ENCODE measurements at places on chromosomes 2 and 18. TPM values are rescaled to one million over a fixed set of nuclear protein-coding genes. Genes with fewer than 3 reads are reported as not detected.

TPO gene
- total RNA-seq, result 15.1 TPM

DNA sequence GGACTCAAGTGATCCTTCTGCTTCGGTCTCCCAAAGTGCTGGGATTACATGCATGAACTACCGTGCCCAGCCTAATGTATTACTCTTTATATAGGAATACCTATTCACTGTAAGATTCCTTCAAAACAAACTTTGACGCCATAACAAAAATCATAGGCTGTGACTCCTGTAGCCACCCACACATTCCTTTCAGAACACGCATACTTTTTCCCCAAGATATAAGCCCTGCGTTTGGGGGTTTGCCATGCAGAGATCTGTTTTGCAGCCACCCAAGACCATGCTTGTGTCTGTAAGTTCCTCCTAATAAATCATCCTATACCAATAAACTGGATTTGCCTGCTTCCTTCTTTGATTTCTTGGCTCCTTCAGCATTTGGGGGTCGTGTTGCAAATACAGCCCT is 46.0 kb upstream of the STON1 start:
- H3K36me3 ChIP-seq, result no peaks in the 10 kb centered on the region
- H3K4me3 ChIP-seq, result no peak overlapping the region
- H3K4me1 ChIP-seq, result no peaks in the 10 kb centered on the region
- no peaks in the 10 kb centered on the region for H3K27me3 ChIP-seq

DNA sequence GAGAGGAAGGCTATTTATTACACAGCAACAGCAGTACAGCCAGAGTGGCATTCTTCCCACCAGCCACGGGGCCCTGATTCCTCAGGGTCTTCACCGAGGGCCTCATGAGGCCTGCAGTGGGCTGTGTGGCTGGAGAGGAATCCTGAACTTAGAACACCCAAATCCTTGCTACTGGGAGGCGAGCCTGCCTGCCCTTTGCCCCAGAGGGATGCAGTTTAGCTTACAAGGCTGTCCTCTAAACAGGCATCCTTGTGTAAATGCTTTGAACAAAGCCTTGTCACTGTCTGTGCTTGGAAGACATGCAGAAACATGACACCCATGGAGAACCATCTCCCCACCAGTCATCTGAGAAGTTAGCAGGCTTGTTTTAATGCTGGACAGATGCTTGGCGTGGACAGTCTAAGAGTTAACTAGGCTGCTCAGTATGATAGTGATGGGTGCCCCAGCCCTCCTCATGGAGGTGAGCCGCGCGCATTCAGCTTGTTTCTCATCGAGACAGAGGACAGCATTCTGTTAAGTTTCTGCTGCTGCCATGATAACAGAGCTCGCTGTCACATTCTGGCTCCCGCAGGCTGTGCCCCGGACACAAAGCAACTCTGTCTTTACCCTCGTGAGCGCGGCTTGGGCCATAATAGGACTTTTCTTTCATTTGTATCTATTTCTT is 42.9 kb downstream of the ADI1 start:
- H3K4me1 ChIP-seq, result no peaks in the 10 kb centered on the region
- H3K36me3 ChIP-seq, result no peaks in the 10 kb centered on the region
- no peak for DNase-seq

GPR39 gene
- total RNA-seq, result 8.2 TPM

GRCh38 chr2:174124181-174124580 is 124.2 kb downstream of the OLA1 start:
- H3K27me3 ChIP-seq, result no peaks in the 10 kb centered on the region
- DNase-seq, result no peak
- no peaks in the 10 kb centered on the region for H3K36me3 ChIP-seq
- no peak overlapping the region for H3K27ac ChIP-seq

DNA sequence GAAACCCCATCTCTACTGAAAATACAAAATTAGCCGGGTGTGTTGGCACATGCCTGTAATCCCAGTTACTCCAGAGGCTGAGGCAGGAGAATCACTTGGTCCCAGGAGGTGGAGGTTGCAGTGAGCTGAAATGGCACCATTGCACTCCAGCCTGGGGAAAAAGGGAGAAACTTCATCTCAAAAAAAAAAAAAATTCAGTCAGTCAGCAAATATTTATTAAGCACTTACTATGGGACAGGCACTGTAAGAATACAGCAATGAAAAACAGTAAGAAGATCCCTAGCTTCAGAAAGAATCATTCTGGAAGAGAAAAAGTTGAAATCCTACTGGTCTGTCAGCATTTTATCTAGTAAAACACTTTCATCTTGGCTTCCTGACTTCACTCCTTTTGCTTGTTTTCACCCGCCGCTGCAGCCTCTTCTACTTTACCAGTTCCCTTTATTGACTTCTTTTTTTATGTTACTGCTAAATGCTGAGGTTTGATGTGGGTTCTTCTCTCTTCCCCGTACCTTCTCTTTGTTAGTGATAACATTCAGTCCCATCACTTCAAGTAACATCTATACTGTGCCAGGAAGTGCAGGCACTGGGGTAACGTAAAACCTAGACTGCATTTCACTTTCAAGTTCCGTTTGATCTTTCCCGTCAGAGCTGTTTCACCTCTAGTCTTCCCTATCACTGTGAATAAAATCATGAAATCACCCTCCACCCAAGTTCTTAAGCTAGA is 10.8 kb upstream of the TAF4B start:
- no peak overlapping the region for H3K27ac ChIP-seq
- no peaks in the 10 kb centered on the region for H3K36me3 ChIP-seq
- H3K27me3 ChIP-seq, result no peaks in the 10 kb centered on the region
- no peak for DNase-seq

- no peak overlapping the region for H3K27ac ChIP-seq
- H3K4me3 ChIP-seq, result no peak overlapping the region
These were observed 12.1 kb downstream of the SH3RF3 start for GRCh38 chr2:109141006-109141600.

DNA sequence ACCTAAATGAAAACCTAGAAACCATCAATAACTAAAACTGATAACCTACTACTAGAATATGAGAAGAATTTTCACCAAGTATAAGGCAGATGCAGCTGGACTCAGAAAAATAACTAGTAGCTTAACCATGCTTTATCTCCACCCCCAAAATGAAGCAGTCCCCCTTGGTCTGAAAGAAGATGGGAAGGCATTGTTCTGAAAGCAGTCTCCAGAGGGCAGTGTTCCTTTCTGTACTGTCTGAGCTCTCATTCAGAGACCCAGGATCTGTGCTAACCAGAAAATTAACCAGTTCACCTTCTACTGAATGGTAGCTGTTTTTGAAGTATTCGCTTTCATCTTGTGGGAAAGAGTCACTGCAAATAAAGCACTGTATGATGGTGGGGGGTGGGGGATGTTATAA is 273.0 kb downstream of the PDE11A start:
- DNase-seq, result no peak
- H3K4me3 ChIP-seq, result no peak overlapping the region
- no peaks in the 10 kb centered on the region for H3K36me3 ChIP-seq
- no peaks in the 10 kb centered on the region for H3K4me1 ChIP-seq

ANKRD30BL gene
- total RNA-seq, result not detected

RND3 gene
- 89.1 TPM for total RNA-seq

WDR35 gene
- 18.7 TPM for total RNA-seq

- H3K27ac ChIP-seq, result no peak overlapping the region
- no peaks in the 10 kb centered on the region for H3K36me3 ChIP-seq
- DNase-seq, result no peak
- no peak overlapping the region for H3K4me3 ChIP-seq
These were observed 11.9 kb upstream of the ARHGAP25 start for GRCh38 chr2:68722712-68723111.

ZNF804A gene
- total RNA-seq, result 0.29 TPM
